ENCODE measurements at places on chromosomes 13 and 19.

- no peak for DNase-seq
These were observed 26.4 kb downstream of the C13orf46 start for GRCh38 chr13:113947311-113948033.

- DNase-seq: peak; percentile 44
These were observed 121.6 kb upstream of the FRY start for GRCh38 chr13:31909864-31910551.

DNA sequence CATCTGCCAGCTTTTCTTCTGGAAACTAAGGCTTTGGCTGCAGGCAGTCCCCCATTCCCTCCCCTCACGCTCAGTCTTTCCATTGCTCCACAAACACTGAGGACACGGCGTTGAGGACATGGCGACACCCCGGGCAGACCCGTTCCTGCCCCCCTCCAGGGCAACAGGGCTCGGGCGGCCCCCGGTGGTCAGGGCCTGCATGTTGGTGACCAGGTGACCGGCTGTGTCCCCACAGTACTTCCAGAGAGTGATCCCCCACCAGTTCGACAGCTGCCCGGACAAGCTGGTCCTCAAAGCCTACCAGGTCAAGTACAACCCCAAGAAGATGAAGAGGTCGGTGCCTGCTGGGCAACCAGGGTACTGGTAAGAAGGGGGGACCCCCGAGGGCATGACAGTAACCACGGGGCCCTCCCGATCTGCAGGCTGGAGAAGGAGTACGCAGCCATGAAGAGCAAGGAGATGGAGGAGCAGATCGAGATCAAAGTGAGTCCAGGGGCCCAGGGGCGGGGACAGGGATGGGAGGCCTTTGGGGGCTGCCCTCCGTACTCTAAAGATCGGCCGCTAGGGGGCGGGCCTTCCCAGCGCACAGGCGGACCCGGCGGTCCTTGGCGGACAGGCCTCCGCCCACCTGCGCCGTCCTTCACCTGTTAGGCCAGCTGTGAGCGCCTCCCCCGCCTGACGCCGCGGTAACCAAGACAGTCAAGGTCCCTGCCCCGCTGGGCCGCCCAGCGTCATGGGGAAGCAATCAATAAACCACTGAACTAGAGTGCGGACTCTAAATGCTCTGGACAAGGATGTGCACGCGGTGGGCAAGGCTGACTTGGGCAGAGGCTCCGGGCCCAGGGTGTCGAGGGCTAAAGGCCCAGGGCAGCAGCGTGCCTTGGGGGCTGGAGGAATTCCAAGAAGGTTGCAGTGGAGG lies 21.1 kb downstream of the PRR36 start:
- peak; percentile 59 for DNase-seq

GRCh38 chr13:79194272-79194671 lies 211.8 kb downstream of the RBM26 start:
- DNase-seq: no peak
